IMR-90 (cell line): ENCODE measurements at places on chromosomes 16 and 17. TPM values are rescaled to one million over a fixed set of nuclear protein-coding genes. Genes with fewer than 3 reads are reported as not detected.

IL17C gene
- not detected in 2 replicates for total RNA-seq

KRT32 gene
- total RNA-seq = not detected in 2 replicates

EVI2A gene
- total RNA-seq = 0.90 and 1.7 TPM in 2 replicates

GRCh38 chr17:51850201-51850600, 308.3 kb downstream of the CA10 start:
- no peak for DNase-seq
- H3K36me3 ChIP-seq = no peaks in the 10 kb centered on the region
- no peak overlapping the region for H3K27ac ChIP-seq

DNA sequence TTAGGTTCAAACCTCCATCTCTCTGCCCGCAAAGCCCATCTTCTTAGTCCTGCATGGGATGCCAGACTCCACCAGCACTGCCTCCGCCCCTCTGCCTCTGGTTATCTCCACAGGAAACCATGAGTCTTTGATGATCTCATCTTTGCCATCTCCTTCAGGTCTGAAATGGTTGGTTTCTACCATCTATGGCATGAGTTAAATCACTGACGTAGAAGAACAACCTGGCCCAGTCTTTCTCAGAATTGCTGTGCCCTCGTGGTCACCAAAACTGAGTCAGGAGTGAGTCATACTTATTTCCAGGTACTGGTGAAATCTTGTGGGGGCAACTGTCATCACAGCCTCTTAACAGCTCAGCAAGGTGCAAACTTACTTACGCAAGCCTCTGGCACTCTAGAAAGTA, 468.7 kb upstream of the C16orf82 start:
- no peak overlapping the region for H3K4me3 ChIP-seq

GRCh38 chr17:46722662-46723285, 95.7 kb downstream of the WNT3 start:
- H3K27me3 ChIP-seq = no peaks in the 10 kb centered on the region
- DNase-seq = peak; percentile 49
- H3K36me3 ChIP-seq = peaks cover 3% of the 10 kb centered on the region
- no peak overlapping the region for H3K27ac ChIP-seq

- no peaks in the 10 kb centered on the region for H3K27me3 ChIP-seq
- H3K27ac ChIP-seq = no peak overlapping the region
- H3K4me3 ChIP-seq = no peak overlapping the region
- H3K36me3 ChIP-seq = peaks cover 57% of the 10 kb centered on the region
These were observed 24.0 kb downstream of the NMRAL1 start for GRCh38 chr16:4450430-4450829.

DNA sequence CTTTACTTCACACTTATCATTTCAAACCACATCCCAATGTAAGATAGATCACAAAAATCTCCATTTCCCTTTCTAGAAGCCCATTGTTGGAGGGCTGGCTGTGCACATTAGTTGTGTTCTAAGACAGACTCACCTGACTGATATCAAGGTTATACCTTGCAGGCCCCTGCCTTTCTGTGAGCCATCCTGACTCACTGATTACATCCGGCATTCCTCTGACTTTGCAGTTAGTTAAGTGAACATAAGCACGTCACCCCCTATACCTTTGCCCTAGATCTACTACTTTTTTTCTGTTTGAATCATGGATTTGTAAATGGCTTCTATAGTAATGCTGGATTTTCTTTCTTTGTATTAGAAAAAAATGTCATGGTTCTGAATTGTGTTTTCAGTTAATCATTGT, 78.3 kb downstream of the TANGO6 start:
- no peak overlapping the region for H3K4me3 ChIP-seq
- H3K27me3 ChIP-seq = no peaks in the 10 kb centered on the region
- H3K27ac ChIP-seq = no peak overlapping the region
- H3K4me1 ChIP-seq = no peaks in the 10 kb centered on the region; the same call in 1 of the 2 replicates
- peak; percentile 75 for DNase-seq

- no peak overlapping the region for H3K4me3 ChIP-seq
- peak overlapping the region; percentile 93; the same call in 1 of the 2 replicates for H3K27ac ChIP-seq
- H3K4me1 ChIP-seq = peaks cover 9% of the 10 kb centered on the region; the same call in 1 of the 2 replicates
- peak; percentile 39 for DNase-seq
- no peaks in the 10 kb centered on the region for H3K27me3 ChIP-seq
- no peaks in the 10 kb centered on the region for H3K36me3 ChIP-seq
These were observed 6.1 kb upstream of the CCL8 start for GRCh38 chr17:34313164-34313563.

DNA sequence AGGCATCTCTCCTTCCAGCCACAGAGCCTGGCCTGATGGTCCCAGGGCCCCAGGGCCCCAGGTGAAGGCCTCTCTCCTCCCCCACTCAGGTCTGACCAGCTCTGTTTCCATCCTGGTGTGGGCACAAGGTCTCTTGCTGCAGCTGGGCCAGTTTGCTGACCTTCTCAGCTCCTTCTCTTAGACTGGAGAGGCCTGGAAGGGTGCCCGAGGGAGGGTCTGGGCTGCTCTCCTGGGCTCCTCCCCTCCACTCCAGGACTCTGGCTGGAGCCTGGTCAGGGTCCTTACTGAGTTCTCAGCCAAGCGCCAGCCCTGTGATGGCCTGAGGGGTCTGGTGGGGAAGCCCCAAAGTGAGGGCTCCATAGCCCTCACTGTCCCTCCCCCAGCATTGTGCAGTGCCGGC, 12.4 kb downstream of the SOCS3 start:
- no peak for DNase-seq
- H3K27me3 ChIP-seq = no peaks in the 10 kb centered on the region
- no peaks in the 10 kb centered on the region for H3K36me3 ChIP-seq

- peaks cover 10% of the 10 kb centered on the region for H3K4me1 ChIP-seq
- H3K4me3 ChIP-seq = no peak overlapping the region
- no peaks in the 10 kb centered on the region; the same call in 1 of the 2 replicates for H3K36me3 ChIP-seq
- H3K27ac ChIP-seq = no peak overlapping the region
These were observed 53.3 kb downstream of the HIC1 start for GRCh38 chr17:2108170-2108569.

DNA sequence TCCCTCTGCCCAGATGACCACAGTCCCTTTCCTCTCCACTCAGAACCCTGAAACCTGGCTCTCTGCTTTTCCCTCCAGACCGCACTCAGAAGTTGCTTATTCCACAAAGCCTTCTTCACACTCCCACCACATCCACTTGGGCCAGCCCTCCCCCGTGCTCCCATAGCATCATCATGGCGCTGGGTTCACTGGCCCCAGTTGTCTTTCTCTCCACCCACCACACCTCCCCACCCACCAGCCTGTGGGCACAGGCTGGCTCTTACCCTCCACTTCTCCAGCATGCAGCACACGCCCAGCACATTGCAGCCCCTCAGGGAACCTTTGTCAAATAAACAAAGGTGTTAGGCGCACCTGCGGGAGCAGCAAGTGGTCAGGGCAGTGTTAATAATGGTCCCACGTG, 130.0 kb downstream of the KATNIP start:
- no peak overlapping the region for H3K4me3 ChIP-seq
- no peak for DNase-seq
- H3K4me1 ChIP-seq = peaks cover 13% of the 10 kb centered on the region
- peaks cover 16% of the 10 kb centered on the region for H3K36me3 ChIP-seq
- no peak overlapping the region for H3K27ac ChIP-seq
- no peaks in the 10 kb centered on the region for H3K27me3 ChIP-seq

- no peaks in the 10 kb centered on the region for H3K27me3 ChIP-seq
- H3K4me3 ChIP-seq = no peak overlapping the region
- peaks cover 2% of the 10 kb centered on the region; the same call in 1 of the 2 replicates for H3K4me1 ChIP-seq
- H3K27ac ChIP-seq = no peak overlapping the region
- peaks cover 37% of the 10 kb centered on the region for H3K36me3 ChIP-seq
- no peak for DNase-seq
These were observed 56.6 kb downstream of the COTL1 start for GRCh38 chr16:84561291-84561690.
